Anterior cingulate cortex (tissue), 58 donors: ENCODE measurements at places on chromosomes 3 and 15.

GRCh38 chr3:178714925-178715832 lies 178.9 kb downstream of the KCNMB2 start:
- no peak for DNase-seq

DNA sequence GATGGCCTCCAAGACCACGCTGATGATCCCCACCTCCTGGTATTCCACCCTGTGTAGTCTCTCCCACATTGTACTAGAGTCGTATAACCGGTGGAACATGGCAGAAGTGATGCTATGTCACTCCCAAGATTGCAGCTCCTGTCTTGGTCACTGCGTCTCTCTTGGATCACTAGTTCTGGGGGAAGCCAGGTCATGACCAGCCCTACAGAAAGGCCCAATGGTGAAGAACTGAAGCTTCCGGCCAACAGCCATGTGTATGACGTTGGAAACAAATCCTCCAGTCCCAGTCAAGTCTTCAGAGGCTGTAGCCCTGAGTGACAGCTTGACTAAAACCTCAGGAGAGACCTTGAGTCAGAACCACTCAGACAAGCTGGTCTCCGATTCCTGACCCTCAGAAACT lies 61.9 kb upstream of the FNDC3B start:
- DNase-seq = no peak

GRCh38 chr3:26460985-26461384 lies 161.6 kb upstream of the LRRC3B start:
- DNase-seq = no peak

DNA sequence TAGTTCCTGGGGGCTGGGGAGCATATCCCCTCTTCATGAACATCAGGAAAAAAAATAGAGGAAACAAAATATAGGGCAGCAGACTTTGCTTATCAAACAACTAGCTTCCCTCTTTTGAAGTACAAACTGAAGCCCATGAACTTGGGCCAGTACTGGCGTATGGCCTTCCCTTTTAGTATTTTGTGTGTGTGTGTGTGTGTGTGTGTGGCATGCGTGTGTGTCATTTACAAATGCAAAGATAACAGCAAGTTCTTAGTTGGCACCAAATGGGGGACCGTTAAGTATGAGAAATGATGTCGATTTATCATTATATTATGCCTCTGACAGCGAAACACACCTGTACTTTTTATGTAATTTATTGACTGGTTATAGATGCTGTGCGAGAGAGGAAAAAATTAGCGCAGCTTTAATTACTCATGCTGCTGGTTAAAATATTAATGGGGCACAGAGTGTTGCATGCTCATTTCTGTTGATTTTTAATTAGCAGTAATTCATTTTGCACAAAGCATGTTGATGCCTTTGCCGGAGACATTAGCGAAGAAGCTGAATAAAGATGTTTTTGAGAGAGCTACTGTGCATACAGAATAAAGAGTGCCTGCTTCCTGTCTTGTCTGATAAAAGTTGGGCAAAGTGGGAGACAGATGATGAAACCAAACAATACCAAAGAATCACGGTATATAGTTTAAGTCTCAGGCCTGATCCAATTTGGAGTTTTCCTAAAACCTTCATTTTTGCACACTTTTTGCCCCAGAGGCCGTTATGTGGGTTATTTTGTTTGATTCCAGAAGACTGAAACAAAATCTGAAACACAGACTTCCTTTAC lies 297.1 kb downstream of the SATB1 start:
- no peak for DNase-seq

- no peak for DNase-seq
Observed at GRCh38 chr3:79344876-79345871, 422.6 kb downstream of the ROBO1 start.

- no peak for DNase-seq
Observed at GRCh38 chr3:194336601-194337355, 14.3 kb downstream of the CPN2 start.
